GM19239 (cell line): ENCODE measurements at places on chromosomes 7 and 10.

DNA sequence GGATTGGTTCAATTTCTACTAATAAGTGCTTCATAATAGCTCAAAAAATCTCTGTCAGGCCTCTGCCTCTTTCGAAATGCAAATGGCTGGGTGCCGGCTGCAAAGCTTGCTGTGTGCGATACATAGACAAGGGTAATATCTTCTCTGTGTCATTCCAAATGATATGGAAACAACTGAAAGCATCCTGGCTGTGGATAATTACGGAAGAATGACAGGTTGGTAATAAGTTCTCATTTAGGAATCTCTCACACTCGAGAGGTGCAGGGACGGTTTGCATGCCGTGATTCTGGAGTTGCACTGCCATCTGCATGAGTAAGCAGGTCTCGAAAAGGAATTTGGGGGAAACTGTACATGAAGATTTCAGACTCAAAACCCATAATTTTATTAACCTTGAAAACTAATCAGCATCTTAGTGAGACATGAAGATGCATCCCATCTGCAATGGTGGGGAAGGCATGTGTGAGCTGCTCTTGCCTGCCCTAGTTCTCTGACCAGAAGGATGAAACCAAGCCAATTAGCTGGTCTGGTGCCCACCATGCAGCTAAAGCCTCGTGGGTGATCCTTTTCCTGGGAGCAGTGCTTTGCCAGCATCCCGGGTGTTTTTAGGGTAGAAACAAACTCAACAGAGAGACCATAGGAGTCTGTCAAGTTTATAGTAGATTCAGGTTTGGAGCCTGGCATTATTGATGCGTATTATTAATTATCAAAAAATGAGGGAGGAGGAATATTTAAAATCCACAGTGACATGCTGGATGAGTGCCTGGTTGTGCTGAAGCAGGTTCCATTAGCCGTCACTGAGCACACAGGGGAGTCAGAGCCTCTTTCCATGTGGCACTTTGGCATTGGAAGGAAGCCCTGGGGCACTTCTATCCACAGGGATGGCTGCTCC lies 503.6 kb upstream of the MGMT start:
- DNase-seq = no peak

DNA sequence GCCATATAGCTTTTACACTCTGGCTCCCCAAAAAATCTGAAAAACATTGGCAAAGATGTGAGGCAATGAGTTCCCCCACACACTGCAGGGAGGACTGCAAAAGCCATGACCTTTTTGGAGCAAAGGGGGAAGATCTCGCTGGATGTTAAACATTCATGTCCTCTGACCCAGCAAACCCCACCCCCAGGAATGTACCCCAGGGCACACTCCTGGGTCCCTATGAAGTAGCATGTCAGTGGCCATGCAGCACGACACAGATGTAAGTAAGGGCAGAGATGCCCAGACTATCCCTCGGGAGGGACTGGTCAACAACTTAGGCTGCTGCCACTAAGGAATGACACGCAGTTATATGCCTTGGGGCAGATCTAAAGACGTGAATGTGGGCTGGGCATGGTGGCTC lies 100.6 kb downstream of the DLG5 start:
- DNase-seq = no peak

DNA sequence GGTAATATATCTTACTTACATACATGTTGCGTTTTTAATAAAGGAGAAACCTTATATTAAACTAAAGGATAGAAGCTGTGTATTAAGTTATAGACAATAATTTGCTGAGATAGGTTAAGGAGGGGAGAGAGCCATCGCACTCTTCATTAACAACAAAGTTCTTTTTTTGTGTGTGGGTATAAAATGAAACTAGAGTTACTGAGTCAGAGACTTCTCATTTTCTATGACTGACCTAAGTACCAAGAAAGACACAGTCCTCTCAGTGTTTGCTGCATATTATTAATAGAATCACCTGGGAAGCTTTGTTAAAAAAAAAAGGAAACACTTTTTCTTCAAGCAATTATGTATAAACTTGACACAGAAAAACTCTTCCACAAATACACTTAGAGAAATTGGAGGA lies 31.4 kb downstream of the FEZF1 start:
- no peak for DNase-seq

- DNase-seq = no peak
Measured at GRCh38 chr7:7670490-7670889, 29.9 kb downstream of the UMAD1 start.

DNA sequence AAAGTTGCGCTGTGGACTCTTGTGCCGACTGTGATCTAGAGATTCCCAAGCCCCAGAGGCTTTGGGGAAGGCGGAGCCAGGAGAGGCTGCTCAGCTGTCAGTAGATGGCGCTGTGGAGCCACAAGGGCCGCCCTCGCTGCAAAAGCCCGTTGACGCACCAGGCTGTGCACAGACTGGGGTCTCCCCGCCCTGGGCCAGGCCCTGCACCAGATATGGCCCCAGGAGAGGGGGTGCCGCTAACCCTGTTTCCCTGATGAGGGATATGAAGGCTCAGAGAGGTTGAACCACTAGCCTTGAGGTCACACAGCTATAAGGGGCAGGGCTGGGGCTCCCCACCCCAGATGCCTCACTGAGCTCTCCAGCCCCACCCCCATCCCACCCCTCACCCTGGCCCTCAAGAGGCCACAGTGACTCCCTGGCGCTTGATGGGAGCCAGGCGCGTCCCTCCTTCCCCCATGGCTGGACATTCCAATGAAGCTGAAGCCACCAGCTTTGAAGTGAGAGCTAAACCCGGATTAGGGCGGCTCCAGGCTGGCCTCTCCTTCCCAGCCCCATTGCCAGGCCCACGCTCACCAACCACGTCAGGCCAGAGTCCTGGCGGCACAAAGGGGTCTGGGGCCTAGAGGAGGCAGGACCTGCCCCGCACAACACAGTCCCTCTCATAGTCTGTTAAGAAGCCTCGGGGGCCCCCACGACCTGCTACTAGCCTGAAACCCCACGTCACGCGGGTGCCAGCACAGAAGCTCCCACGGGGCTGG lies 26.4 kb downstream of the MYL10 start:
- peak; percentile 60 for DNase-seq

GRCh38 chr10:15791816-15792524 lies 68.3 kb downstream of the MINDY3 start:
- no peak for DNase-seq

DNA sequence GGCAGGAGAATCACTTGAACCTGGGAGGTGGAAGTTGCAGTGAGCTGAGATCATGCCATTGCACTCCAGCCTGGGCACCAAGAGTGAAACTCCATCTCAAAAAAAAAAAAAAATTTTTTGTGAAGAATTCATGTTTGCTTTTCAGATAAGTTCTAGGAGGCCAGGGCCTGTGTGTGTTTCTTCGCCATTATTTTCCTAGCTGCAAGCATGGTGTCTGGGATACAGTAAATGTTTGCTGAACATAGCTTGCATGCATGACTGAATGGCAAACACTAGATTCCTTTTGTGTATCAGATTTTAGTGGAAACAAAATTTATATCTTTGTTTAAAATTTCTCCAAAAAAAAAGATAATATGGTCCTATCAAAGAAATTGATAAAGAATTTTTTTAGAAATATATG lies 9.7 kb upstream of the MACC1 start:
- no peak for DNase-seq

GRCh38 chr10:69828144-69828870 lies 26.6 kb downstream of the COL13A1 start:
- DNase-seq = no peak

- DNase-seq = no peak
Measured at GRCh38 chr7:91378131-91378530, 113.9 kb downstream of the FZD1 start.

DNA sequence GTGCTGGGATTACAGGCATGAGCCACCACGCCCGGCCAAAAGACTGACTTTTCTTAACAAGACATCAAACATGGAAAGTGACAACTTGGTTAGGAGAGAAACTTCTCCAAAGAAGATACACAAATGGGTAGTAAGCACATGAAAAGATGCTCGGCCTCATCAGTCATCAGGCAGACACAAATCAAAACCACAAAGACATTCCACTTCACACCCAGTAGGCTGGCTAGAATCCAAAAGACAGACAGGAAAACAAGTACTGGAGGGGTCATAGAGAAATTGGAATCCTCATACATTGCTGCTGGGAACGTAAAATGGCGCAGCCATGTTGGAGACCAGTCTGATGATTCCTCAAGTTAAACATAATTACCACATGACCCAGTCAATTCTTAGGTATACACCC lies 16.4 kb downstream of the SEPHS1 start:
- no peak for DNase-seq
